ENCODE measurements at places on chromosomes 1 and 21. TPM values are rescaled to one million over a fixed set of nuclear protein-coding genes. Genes with fewer than 3 reads are reported as not detected.

- no peak for DNase-seq
Observed at GRCh38 chr1:35173909-35174540, 18.9 kb downstream of the SFPQ start.

DNA sequence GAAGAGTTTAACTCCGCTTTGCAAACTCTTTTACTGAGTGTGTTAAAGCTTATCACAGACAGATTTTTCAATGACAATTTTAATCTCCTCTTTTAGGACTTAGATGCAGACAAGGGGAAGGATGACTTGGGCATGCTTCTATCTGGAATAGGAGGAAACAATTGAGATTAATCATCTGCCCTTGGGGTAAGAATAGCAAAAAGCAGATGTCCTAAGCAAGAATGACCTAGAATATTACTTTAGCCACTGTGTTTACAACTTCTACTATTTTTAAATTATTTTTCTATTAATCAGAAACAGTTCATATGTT is 569.0 kb upstream of the ADGRL2 start:
- DNase-seq, result no peak

- no peak for DNase-seq
Observed at GRCh38 chr1:111955755-111956154, 33.7 kb downstream of the KCND3 start.

The CKS1B gene
- total RNA-seq, result 14.1 TPM

- no peak for DNase-seq
Observed at GRCh38 chr1:48261881-48262400, 39.4 kb downstream of the SLC5A9 start.

DNA sequence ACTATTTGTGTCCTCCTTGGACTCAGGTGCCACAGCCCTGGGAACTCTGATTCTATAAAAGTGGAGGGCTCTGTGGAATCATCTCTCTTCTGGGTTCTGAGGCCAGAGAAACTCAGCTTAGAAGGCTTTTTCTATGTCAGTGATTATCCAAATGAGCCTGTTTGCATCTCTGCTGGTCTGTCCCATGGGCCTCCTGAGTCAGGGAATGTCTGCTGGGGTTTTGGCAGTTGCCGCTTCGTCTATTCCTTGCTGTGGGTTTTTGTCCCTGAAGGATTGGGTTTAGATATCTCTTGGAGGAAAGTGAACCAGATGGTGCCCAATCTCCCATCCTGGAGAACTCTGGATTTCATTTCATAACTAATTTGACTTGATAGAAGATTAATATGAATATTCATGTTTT is 297.6 kb downstream of the HHAT start:
- no peak for DNase-seq

- DNase-seq, result no peak
Observed at GRCh38 chr1:198662821-198663220, 24.0 kb downstream of the PTPRC start.

DNA sequence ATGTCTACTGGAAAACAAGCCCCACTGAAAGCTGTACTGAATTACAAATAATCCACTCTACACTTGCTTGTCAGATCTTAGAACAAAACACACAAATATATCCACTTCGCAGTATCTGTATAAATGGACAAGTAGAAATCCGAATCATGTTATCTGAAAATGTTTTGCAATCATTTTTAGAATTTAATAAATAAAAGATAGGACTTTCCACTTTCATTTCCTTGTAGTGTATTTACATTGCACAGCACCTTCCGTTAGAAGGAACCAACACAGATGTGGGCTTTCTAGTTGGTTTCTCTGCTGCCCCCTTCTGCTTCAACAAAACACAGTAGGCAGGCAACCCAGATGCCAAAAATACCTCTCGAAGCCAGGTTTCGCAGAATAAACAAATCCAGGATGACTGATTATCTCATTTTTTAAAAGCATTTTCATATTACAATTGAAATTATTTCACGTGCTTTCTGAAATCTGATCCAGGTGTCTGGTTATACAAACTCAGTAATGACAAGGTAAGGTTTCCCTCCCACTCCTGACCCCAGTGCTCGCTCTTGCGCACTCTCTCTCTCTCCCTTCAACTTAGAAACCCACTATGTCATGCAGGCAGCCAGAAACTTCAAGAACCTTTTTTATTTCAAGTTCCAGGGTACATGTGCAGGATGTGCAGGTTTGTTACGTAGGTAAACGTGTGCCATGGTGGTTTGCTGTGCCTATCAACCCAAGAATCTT is 389.9 kb downstream of the SMYD3 start:
- no peak for DNase-seq

DNA sequence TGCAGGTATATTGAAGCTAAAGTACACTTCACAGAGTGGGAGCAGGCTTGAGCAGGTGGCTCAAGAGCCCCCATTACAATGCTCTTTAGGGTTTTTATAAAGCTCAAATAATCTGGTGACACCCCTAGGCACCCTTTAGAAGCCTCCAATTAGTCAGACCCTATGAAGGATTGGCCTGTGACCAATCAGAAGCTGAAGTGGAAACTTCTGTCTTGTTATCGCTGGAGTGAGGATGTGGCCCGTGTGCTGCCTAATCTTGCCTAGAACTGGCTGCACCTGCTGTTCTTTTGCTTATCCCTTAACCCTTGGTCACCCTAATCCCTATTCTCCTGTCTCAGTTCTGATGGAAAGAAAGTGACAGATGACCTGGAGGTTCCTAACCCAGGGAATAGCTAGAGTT is 70.8 kb upstream of the ABCG1 start:
- no peak for DNase-seq

- DNase-seq, result no peak
Observed at GRCh38 chr1:19757641-19758040, 42.1 kb downstream of the TMCO4 start.

GRCh38 chr1:86616871-86617270 is 70.0 kb downstream of the CLCA4 start:
- DNase-seq, result no peak

The OLFML2B gene
- 13.0 TPM for total RNA-seq

DNA sequence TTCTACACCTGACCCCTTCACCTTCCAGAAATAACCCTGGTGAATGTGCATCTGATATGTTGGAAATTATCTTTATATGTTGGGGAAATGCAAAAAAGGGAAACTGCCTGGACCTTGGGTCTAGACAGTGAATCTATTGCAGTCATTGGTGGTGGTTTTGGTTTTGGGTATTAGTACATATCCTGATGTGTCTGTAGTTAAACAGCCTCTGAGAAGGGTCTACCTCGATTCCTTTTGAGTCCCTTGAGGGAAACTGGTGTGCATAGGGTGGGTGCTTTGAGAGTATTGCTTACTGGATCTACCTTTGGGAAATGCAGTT is 127.3 kb upstream of the KIAA0040 start:
- no peak for DNase-seq

GRCh38 chr21:45011911-45012661 is 62.3 kb upstream of the ADARB1 start:
- DNase-seq, result peak; percentile 45

The GJC2 gene
- 2.6 TPM for total RNA-seq

DNA sequence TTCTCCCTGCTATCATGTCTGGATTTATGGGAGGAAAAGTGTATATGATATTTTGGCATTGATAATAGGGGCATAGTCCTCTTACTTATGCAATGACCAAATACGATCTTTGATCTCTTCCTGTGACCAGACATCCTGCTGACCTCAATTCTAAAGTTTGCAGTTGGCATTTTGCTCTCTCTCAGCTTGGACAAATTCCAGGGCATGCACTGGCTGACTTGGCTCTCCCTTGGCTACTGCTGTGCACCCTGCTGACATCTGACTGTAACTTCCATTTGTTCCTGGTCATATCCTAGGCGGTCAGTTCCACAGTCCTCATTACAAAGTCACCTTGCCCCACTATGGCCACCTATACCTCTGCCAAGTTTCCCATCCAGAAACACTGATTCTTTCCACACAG is 380.7 kb upstream of the NR5A2 start:
- no peak for DNase-seq

GRCh38 chr1:212771341-212771740 is 20.2 kb downstream of the NSL1 start:
- no peak for DNase-seq

GRCh38 chr1:28927266-28927647 is 12.9 kb downstream of the EPB41 start:
- no peak for DNase-seq

GRCh38 chr1:35319988-35320713 is 51.6 kb downstream of the ZMYM4 start:
- no peak for DNase-seq

GRCh38 chr1:183101841-183102276 is 78.6 kb downstream of the LAMC1 start:
- DNase-seq, result no peak

GRCh38 chr1:110619412-110620249 is 13.5 kb upstream of the KCNA2 start:
- DNase-seq, result peak; percentile 56

The CREB3L4 gene
- total RNA-seq, result 16.1 TPM

DNA sequence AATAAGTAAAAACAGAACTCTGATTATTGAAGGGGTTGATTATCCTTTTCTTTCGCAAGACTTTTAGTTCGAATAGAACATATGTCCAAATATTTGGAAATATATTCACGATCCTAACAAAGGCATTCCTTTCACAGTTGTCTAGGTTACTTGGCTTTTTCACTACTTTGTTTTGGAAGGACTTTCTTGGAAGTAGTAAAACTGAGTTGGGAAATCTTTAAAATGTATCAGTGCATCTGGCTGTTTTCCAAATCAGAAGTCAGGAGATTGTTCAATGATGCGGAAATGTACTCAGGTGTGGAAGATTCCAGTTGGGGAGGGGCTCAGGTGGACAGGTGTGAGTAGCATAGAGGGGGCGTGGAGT is 67.1 kb downstream of the SH3BGR start:
- DNase-seq, result no peak

DNA sequence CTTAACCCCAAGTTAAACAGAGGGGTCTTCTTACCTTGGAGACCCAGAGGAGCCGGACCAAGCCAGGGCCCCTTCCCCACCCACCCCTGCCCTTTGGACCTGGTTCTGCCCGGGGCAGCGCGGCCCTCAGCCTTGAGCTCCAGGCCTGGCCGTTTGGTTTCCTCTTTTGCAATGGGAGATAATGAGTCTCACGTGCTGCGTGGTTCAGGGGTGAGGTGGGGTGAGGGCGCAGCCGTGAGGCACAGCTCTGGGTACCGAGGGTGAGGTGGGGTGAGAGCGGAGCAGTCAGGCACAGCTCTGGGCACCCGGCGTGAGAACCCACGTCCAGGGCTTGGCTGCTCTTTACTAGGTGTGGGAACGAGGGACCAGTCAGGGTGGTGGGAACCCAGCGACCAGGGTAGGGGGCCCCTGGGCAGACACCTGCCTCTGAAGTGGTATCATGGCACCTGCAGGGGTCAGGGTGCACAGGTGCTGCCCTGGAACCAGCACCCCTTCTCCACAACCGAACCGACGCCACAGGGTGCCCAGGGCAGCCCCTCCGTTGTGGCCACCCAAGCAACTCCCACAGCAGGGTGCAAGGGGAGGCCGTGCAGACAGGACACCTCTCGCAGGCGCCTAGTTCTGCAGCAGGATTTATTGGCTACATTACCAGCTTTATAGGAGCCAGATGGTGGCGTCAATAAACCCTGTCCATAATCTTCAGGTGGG is 182.2 kb downstream of the PRDM16 start:
- DNase-seq, result no peak

The HLX gene
- total RNA-seq, result 5.8 TPM

- no peak for DNase-seq
Observed at GRCh38 chr1:92864131-92864530, 32.3 kb downstream of the RPL5 start.

- DNase-seq, result no peak
Observed at GRCh38 chr1:1171161-1171545, 2.5 kb upstream of the TTLL10 start.

DNA sequence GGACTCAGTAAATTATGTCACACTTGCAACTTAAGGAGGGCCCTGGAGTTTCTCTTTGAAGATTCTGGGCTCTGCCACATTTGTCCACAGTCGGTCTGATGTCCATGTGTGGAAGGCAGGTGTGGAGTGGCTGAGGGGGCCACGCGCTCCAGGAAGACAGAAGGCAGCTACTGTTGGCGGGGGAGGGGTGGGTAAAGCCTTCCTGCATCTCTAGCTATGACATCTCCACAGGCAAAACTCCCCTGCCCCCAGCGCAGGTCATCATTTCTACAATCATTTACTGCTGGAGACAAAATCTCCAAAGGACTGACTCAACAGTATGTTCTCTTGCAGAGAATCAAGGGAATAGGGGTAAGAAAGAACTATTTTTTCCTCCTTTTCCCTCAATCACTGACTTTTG is 11.4 kb upstream of the TSPEAR start:
- no peak for DNase-seq

DNA sequence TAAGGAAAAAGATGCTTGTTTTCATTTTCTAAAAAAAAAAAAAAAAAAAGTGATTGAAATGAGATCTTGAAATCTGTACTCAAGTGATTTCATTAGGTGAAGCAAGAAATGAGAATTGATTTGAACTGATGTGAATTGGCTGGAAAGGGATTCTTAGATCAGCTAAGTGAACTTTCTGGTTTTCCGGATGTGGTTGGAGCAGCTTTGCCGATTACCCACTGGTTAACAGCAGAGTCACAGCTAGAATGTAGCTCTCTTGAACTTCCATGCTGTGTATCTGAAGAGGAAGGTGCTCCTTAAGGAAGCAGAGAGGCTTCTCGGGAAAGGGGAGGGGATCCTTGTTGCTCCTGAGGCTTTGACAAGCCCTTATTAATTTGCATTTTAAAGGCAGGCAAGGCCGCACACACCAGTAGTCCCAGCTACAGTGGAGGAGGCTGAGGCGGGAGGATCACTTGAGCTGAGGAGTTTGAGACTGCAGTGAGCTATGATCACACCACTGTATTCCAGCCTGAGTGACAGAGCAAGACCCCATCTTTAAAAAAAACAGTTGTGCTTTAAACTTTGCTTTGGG is 28.7 kb upstream of the PWP2 start:
- DNase-seq, result no peak

DNA sequence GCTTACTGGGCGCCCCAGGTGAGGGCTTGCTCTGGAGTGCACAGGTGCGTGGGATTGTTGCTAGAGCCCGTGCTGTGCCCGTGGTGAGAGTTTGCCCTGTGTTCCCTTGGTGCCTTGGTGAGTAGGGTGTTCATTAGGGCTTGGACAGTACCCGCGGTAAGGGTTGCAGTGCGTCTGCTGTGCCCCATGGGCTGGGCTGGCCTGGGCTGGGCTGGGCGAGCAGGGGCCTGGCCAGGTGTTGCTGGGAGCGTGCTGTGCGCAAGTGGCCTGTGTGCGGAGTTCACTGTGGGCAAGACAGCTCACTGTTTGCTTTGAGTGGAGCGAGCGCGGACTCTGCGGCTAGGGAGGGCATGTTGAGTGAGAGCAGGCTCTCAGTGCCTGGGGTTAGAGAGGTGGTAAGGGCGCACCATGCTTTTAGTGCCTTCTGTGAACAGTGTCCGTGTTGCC is 725 bp downstream of the CR1L start:
- no peak for DNase-seq

- no peak for DNase-seq
Observed at GRCh38 chr1:66852870-66853269, 51.8 kb upstream of the INSL5 start.

The LMOD1 gene
- 377 TPM for total RNA-seq

The CRNN gene
- total RNA-seq, result not detected

DNA sequence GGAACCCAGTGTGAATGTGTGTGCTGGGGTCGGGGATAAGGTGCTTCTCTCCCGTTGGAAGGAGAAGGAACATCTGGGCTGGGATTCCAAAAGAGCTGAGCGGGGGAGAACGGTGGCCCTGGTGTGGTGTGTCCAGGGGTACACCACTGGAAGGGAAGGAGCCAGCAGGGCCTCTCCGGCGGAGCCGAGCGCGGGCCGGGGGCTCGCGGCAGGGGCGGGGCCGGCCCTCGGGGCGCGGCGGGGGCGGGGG is 231 bp upstream of the RPS6KA1 start:
- DNase-seq, result no peak

- DNase-seq, result no peak
Observed at GRCh38 chr1:207579436-207579799, 65.5 kb upstream of the CR1L start.

GRCh38 chr1:84363019-84363418 is 35.3 kb upstream of the DNASE2B start:
- no peak for DNase-seq
